ENCODE measurements at places on chromosomes 12 and 14.

GRCh38 chr12:1204581-1205121 is 213.6 kb downstream of the ERC1 start:
- peak; percentile 61 for DNase-seq

DNA sequence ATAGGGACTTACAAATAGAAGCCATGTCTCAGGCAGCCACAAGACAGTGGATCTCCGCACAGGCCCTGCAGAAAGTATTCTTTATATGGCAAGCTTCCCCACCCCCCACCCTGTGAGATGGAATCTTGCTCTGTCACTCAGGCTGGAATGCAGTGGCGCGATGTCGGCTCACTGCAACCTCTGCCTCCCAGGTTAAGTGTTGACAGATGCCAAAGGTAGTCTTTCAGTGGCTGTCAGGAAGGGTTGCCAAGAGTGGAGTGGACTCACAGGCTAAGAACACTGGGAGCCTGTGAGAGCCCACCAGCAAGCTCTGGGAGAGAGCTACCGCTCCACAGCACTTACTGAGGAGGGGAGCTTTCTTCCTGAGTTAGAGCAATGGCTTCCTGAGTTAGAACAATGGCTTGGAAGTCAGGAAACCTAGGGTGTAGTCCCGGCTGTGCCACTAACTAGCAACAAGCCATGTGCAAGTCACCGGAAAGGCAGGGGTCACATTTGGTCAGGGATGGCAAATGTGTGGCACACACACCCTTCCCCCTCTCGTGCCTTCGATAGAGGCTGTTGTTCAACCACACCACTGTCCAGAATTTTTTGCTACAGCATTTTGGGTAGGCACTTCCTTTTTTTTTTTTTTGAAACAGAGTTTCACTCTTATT is 2.6 kb downstream of the RNASE1 start:
- DNase-seq = no peak

DNA sequence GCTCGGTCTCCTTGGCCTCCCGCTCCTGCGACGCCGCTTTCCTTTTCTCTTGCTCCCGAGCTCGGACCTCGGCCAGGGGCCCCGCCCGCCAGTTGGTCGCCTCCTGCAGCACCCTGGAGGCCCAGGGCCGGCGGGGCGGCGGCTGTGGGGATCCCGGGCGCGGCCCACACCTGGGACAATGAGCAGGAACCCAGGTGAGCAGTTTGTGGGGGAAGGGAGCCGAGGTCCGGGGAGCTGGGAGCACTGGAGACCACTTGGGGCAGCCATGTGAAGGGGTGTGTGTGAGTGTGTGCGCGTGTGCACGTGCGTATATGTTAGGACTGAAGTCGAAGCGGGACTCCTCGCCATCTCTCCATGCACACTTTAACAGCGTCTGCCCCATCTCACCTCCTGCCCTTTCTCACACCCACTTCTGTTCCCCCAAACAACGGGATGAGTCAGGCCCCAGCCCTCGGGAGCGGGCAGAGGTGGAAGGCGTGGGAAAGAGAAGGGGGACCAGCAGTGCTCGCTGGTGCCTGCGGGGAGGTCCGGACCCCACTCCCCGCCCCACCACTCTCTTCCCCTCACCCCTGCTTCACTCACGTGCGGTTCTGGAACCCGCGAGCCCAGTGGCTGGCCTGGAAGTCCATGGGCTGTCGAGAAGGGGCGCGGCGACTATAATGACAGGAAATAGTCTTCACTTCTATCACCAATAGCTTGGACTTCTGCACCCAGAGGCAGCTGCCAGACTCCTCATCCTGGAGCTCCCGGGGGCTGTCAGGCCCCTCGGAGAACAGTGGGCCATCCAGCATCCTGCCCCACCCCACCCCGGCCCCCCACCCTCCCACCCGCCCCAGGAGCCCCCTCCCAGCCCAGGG is 450 bp downstream of the DDN start:
- DNase-seq = no peak

- no peak for DNase-seq
Observed at GRCh38 chr12:38931461-38931860, 26.1 kb upstream of the CPNE8 start.

- DNase-seq = peak; percentile 67
Observed at GRCh38 chr12:106303202-106303820, 778 bp downstream of the TCP11L2 start.

DNA sequence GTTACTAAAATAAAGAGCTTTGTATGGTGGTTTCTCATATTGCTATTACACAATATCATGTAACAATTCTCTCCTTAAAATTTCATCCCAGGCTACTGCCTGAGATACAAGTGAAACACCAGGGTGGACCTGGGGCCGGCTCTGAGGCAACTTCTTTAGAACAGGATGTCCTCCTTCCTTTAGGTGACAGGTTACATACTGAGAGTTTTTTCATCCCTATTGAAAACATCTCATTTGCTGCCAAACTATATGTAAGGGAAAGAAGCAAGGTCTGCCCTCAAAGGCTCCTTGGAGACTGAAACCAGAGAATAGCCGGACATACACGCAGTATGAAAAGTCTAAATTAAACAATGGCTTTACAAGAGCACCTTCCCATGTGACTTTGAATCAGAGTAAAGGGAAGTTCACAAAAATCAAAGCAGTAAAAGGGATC is 139.9 kb downstream of the DUSP6 start:
- peak; percentile 39 for DNase-seq

DNA sequence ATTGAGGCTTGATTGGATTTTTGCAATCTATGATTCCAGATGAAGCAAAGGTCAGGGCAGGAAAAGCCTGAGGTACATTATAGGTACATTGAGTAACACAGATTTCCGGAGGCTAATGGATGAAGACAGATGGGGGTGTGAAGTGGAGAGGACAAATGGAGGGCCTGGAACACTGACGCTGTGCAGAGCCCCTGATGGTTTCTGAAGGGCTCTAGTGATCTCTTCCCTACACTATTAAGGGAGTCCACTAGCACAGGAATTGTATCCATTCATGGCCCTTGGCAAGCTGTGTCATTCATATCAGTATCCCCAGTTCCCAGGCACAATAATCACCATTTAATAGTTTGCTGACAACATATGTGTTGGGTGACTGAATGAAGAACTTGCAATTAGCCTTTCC is 284.8 kb downstream of the ITPR2 start:
- DNase-seq = no peak

DNA sequence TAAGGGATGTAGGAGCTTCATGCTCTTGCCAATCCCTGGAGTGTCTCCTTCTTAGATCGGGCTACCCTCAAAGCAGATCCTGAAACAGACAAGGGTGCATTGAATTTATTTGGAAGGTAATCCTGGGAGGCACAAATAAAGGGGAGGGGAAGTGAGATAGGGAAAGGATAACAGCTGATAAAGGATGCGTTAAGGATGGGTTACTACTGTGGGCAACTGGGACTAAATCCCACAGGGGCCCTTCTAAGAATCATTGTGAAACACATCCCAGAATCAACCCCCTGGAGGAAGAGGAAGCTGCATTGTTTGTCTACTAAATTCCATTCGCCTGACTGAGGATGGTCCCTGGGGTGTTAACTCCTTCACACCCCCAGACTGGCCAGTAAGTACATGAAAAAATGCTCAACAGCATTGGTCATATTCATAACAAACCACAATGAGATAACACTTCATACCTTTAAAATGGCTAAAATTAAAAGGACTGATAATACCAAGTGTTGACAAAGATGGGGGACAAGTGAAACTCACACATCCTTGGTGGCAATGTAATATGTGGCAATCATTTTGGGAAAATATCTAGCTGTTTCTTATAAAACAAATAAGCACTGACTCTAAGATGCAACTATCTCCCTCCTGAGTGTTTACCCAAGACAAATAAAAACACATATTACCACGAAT is 37.0 kb upstream of the CMKLR1 start:
- no peak for DNase-seq

- DNase-seq = no peak
Observed at GRCh38 chr12:70353780-70354660, 12.1 kb upstream of the KCNMB4 start.

DNA sequence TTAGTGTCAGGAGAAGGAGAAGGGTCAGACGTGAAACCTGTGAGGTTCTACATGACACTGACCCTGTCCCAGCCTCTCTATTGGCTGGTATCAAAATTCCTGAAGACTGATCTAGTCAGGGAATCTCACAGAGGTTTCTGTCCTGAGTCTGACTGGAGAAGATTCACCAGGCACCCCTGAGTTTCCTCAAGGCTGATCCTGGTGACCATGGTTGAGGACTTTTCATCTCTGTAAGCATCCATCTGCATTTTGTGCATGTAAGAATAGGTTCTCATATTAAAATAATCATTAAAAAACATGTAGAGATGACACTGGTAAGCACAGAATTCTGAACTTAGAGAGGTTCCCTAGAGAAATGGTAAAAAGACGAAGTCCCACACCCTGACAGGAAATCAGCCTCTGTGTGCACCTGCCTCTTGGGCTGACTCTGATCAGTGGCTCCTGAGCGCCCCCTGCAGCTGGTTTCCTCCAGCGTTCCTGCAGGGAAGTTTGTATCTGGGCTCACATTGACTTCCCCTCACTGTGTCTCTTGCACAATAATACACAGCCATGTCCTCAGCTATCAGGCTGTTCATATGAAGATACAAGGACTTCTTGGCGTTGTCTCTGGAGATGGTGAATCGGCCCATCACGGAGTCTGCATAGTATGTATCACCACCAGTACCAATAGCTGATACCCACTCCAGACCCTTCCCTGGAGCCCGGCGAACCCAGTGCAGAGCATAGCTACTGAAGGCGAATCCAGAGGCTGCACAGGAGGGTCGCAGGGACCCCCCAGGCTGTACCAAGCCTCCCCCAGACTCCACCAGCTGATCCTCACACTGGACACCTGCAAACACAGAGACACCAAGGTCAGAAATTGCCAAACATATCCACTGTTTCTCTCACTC is 991.9 kb downstream of the TMEM121 start:
- DNase-seq = no peak

DNA sequence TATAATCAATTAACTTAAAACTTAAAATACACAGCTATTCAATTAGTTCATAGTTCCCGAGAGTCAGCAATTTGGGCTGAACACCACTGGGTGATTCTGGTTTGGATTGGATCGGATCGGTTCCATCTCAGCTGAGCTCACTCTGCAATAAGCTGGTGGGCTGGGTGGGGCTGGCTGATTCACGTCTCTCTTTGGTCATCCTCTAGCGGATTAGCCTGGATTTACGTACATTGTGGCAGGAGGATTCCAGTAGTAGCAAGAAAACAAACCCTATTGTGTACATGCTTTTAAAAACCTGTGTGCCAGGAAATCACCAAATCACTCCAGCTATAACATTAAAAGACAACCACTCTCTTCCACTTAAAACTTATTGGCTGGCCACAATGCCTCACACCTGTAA is 3.2 kb upstream of the CLEC4C start:
- no peak for DNase-seq

- no peak for DNase-seq
Observed at GRCh38 chr12:117485984-117486839, 124.8 kb upstream of the NOS1 start.

GRCh38 chr12:123115409-123116121 is 35.3 kb downstream of the PITPNM2 start:
- peak; percentile 98 for DNase-seq

- DNase-seq = no peak
Observed at GRCh38 chr14:103273145-103273744, 60.8 kb upstream of the EIF5 start.

GRCh38 chr12:120316798-120317223 is 10.8 kb downstream of the PLA2G1B start:
- DNase-seq = no peak

GRCh38 chr12:2082321-2082720 is 29.5 kb downstream of the CACNA1C start:
- no peak for DNase-seq

DNA sequence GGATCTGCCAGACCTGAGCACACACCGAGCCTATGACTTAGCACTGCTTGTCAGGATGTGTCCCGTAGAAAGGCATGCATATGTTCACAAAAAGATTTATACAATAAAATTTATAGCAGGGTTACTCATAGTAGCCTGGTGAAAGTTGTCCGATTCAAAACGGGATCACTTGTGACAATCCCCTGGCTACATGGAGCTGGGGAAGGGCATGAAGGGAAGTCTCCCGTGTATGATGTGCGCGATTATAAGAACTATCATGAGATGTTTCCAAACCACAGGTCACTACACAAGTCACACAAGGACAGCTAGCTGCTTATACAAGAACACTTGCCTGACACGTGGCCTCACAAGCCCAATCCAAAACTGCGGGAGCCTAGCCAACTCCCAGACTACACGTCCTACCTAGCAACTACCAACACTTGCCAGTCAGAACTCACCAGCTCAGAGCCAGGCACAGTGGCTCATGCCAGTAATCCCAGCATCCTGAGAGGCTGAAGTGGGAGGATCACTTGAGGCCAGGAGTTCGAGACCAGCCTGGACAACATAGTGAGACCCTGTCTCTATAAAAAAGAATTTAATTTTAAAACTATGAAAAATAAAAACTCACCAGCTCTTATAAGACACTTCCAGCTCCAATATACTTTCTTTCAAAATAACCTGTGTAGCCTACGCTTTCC is 7.5 kb upstream of the CDCA4 start:
- no peak for DNase-seq

DNA sequence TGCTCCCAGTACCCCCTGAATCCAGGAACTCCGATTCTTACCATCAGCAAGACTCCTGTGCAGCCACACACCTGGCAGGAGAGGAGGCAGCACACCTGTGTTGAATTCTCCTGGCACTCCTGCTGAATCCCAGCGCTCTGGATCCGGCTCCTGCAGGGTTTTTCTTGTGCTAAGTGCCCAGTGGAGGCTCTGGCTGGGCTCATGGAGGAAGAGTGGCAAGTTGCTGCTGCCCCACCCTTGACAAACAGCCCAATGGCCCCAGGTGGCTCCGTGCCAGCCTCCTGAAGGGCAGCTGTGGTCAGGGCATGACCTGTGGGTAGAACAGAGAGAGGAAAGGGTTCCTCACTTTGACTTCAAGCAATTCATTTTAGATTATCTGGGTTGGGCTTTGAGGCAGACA is 20.0 kb downstream of the CRACR2A start:
- no peak for DNase-seq

DNA sequence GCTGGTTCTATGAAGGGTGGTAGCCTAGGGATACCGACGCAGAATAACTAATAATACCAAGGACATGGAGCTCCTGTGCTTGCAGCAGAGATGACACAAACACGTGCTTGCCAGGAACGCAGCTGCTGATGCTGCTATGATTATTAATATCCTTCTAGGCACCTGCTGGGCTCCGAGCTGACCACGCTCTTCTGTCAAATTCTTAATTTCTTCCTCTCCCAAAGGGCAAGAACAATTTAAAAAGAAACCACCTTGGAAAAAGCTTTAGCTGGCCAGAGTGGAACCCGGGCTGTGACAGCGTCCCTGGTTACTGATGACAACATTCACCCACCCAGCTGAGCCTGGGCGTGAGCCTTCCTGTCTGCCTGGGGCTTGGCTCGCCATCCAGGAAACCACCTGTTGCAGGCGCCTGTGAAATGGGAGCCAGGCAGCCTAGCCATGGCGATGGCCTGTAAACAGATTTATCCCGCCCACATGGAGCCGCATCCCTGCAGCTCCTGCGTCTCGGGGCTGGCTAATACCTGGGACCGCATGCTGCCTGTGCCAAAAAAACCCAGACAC is 28.8 kb downstream of the CLMN start:
- DNase-seq = no peak

- DNase-seq = peak; percentile 37
Observed at GRCh38 chr12:6067152-6067916, 57.1 kb downstream of the VWF start.
